ENCODE measurements at places on chromosomes 1 and 21. TPM values are rescaled to one million over a fixed set of nuclear protein-coding genes. Genes with fewer than 3 reads are reported as not detected.

The KRTAP12-2 gene
- total RNA-seq: not detected

The TSPEAR gene
- total RNA-seq: 0.19 TPM

The NBPF6 gene
- total RNA-seq: not detected

The EPHA2 gene
- 298 TPM for total RNA-seq

The SPRR1A gene
- not detected for total RNA-seq

The KCNK2 gene
- not detected for total RNA-seq

The SMPDL3B gene
- 1.3 TPM for total RNA-seq
